GDM1 (cell line): ENCODE measurements at places on chromosomes 6 and 20.

GRCh38 chr20:57323034-57323433, 6.6 kb upstream of the SPO11 start:
- no peak for DNase-seq

DNA sequence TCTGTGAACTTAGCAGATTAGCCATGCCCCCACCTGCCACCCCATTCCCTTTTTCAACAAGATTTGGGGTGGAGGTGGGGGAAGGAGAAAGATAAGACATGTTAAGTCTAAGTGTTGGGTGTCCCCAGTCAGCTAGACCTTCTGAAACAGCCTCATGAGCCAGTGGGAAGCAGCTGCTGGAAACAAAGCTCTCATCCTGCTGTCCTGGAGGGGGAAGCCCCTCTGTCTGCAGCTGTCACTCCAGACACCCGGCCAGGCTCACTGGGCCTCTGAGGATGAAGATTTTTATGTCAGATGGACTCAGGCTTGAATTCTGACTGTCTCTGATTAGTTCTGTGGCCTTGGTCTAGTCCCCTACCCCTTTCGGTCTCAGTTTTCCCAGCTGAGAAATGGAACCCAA, 1.1 kb downstream of the BPIFB3 start:
- DNase-seq: no peak

GRCh38 chr20:32505723-32506473, 79.2 kb downstream of the NOL4L start:
- DNase-seq: no peak

- DNase-seq: no peak
These were observed 36.7 kb downstream of the SRC start for GRCh38 chr20:37382482-37383120.
